Ammon's horn (tissue), 1 donor: ENCODE measurements at places on chromosomes 7 and 10.
A peak's percentile ranks its signal among the peaks of the same experiment; 100 is the strongest.

GRCh38 chr10:3764626-3765112 lies 20.3 kb downstream of the KLF6 start:
- DNase-seq: no peak

DNA sequence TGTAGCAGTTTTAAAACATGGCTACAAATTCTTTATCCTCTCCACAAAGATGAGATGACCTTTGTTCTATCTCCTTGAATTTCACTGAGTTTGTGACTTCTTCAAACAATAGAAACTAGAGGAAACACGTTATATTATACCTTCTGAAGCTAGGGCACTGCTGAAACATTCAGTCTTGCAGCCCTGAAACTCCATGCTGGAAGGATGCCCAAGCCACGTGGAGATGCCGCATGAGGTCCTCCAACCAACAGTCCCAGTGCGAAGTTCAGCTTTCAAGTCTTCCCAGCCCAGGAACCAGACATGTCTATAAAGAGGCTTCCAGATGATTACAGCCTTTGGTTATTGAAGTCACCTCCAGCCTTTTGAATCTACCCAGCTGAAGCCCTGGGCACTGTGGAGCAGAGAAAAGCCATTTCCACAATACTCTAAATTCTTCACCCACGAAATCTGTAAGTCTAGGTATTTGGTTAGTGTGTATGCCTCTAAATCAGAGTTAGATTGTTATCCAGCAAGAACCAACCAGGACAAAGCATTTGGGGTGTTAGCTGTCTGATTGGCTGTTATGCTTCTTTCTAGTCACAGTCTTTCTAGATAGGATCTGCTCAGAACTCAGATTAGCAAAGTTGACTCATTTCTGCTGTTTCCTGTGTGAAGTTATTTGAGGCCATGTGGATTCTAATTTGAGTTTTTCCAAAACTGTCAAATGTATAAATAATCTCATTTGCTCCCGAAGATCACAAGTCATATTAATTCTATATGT lies 186.5 kb upstream of the TMEM72 start:
- DNase-seq: peak; percentile 10

- no peak for DNase-seq
Measured at GRCh38 chr7:105289704-105290103, 99.0 kb downstream of the SRPK2 start.

DNA sequence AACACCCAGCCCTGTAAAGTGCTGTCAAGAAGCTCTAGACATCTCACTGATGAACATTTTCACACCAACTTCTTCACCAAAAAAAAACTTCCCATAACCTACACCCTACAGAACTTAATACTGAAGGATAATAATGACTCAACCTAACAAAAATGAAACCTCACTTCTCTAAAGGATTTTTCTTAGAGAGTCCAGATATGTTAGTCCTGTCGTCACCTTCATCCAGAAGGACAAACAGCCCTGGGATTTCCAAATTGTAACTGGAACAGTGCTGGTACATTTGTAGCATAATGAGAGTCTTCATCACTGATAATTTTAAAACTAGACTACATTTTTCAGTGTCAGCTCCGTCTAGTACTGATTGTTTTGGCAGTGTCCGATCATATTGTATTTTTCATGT lies 528.6 kb upstream of the CELF2 start:
- DNase-seq: no peak

DNA sequence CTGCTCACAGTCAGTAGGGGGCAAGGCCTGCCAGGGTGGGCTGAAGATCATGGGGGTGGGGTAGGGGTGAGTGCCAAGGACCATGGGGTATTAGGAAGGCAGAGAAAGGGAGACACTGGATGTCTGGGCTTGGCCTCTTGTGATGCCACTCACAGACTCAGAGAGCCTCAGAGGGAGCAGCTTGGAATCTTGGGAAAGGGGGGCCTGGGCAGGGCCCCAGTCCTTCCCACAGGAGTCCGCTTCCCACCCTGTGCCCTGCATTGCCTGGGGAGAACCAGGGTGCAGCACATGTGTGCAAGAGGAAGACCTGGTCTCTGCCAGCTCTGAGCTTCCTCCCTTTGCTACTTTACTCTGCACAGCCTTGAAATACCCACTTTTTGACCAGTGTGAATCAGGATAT lies 4.3 kb downstream of the ADCY1 start:
- DNase-seq: no peak

DNA sequence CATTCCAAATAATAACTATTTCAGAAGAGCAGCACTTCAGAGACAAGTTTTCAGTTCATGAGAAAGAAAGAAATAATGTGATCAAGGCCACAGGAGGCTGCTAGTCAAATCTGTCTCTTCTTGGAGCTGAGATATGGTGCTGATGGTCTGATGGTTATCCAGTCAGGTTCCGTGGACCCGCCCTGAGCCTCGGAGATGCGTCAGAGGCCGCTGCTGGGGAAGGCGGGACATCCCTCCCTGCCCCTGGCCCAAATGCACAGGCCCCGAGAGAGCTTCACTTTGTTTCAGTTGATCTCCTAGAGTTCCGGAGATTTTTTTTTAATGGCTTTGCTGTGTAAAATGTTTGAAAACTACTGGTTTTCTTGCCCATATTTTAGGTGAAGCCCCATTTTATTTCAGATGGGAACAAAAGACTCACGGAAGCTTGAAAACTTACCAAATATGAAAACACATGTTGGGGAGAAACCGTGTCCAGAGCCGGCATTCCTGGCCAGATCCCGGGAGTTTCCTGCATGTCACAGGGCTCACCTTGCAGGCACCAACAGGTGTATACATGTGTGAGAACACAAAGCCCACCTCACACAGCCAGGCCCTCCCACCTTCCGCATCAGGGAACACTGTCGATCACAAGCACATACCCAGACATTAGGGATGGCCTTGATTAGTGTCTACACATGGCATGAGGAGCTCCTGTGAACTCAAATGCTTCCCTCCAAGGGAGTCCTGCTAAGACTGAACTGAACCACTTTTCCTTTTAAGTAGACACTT lies 499.0 kb downstream of the TCERG1L start:
- DNase-seq: no peak

- no peak for DNase-seq
Measured at GRCh38 chr7:2807845-2808772, 36.0 kb downstream of the GNA12 start.

GRCh38 chr10:4453950-4454349 lies 372.1 kb upstream of the AKR1E2 start:
- no peak for DNase-seq

GRCh38 chr10:94036766-94037033 lies 43.0 kb downstream of the PLCE1 start:
- DNase-seq: no peak

DNA sequence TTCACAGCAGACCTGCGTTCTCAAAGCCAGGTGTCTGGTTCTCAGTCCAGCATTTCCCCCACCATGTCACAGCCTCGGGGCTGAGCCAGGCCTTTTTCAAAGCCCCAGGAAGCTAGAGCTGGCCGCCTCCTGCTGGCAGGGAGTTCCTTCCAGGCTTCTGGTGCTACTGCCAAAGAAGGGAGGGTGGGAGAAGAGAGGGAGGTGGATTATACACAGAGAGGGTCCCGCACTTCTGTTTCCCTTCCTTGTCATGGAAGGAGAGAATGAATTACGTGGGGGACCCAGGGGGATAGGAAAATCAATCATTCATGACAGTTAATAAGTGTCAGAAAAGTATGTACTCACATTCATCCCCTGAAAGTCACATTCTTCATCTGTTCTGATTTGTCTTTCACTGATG lies 600 bp upstream of the LGI1 start:
- DNase-seq: peak; percentile 57

DNA sequence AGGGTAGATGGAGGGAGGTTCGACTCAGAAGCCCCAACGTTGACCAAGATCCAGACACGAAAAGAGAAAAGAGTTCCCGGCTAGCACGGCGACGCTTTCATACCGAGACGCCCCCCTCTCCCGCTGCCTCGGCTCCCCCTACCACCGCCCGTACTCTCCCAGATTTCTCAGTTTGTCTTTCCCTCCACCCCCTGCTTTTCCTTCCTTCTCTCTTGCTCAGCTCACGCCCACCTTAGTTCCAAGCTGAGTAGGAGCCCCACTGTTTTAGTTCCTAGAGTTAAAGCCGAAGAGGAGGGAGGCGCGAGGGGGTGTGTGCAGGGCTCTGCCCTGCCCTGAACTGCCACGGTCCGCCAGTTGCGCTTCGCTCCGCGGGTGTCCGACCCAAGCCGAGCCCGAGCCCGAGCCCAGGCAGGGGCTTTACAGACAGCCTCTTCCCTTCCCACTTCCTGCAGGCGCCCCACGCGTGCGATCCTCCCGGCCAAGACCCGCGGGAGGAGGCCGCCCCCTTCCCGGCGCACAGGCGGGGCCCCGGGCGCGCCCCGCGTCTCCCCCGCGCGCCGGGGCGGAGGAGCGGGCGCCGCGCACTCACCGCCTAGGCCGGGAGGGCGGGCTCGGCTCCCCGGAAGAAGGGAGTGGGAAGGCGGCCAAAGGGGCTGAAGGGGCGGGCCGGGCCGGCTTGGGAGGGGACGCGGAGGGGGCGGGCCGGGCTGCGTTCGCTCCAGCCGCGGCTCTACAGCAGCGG lies at the start of gene EPHB6:
TSS of gene EPHB6 (plus strand) at position 705 of the 742 bp plus-strand sequence. CDS start 8,152 bp downstream, outside the sequence.
- peak; percentile 67 for DNase-seq

DNA sequence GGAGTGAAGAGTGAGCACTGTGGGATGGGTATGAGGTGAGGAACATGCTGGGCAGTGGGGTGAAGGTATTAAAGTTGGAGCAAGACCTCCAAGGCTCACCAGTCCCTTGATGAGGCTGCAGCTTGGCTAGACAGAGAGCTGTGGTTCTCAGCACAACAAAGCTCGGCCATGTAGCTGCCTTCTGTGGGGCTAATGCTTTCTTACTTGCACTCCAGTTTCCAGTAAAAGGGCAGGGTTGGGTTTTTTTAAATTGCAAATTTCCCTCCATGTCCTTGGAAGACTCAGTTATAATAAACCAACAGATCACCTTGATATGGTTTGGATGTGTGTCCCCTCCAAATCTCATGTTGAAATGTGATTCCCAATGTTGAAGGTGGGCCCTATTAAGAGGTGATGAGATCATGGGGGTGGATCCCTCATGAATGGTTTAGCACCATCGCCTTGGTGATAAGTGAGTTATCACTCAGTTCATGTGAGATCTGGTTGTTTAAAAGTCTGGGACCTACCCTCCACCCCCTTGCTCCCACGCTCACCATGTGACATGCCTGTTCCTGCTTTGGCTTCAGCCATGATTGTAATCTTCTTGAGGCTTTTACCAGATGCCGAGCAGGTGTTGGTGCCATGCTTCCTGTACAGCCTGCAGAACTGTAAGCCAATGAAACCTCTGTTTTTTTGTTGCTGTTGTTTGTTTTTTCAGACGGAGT lies 55.9 kb downstream of the ATXN7L1 start:
- no peak for DNase-seq

GRCh38 chr10:121556918-121557573 lies 41.2 kb downstream of the FGFR2 start:
- DNase-seq: no peak

- no peak for DNase-seq
Measured at GRCh38 chr7:133709036-133709880, 417.9 kb upstream of the LRGUK start.

DNA sequence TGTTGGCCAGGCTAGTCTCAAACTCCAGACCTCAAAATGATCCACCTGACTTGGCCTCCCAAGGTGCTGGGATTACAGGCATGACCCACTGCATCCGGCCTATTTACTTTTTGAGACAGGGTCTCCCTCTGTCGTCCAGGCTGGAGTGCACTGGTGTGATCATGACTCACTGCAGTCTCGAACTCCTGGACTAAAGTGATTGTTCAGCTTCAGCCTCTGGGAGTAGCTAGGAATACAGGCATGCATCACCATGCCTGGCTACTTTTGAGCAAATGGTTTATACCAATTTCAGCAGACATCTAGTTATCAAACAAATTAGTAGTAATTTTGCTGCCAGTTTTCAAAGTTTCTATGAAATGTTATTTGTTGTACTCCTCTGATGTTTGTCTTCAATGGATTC lies 2.2 kb upstream of the WAC start:
- no peak for DNase-seq

DNA sequence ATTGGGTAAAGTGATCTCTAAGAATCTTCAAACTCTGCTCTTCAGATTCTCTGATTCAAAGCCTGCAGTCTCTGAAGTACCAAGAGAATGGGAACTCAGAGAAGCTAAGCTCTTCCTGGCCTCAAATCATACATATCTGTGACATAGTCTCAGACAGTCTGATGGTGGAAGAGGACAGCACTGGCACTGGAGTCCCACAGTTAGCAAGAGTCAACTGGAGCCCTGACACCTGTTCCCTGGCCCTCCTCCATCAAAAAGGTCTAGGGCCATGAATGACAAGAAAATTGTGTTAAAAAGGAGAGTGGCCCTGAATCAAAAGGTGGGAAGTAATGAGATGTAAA lies 37.7 kb downstream of the PRSS2 start:
- DNase-seq: no peak

DNA sequence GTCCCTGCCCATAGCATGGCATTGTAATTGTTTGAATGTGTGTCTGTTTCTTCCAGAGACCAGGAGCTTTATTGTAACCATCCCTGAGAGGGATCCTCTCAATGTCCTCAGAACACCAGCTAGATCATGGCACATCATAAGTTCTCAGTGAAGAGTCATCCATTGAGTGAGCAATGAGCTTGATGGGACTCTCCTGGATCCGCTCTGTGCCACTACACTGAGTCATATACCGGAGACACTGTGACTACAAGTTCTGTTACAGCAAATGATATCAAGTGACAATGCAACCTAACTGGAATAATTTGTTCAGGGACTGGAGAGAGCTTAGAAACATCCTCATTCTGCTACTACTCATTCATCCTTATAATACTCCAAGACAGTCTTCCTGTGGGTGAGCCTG lies 25.1 kb downstream of the MRPS24 start:
- no peak for DNase-seq

DNA sequence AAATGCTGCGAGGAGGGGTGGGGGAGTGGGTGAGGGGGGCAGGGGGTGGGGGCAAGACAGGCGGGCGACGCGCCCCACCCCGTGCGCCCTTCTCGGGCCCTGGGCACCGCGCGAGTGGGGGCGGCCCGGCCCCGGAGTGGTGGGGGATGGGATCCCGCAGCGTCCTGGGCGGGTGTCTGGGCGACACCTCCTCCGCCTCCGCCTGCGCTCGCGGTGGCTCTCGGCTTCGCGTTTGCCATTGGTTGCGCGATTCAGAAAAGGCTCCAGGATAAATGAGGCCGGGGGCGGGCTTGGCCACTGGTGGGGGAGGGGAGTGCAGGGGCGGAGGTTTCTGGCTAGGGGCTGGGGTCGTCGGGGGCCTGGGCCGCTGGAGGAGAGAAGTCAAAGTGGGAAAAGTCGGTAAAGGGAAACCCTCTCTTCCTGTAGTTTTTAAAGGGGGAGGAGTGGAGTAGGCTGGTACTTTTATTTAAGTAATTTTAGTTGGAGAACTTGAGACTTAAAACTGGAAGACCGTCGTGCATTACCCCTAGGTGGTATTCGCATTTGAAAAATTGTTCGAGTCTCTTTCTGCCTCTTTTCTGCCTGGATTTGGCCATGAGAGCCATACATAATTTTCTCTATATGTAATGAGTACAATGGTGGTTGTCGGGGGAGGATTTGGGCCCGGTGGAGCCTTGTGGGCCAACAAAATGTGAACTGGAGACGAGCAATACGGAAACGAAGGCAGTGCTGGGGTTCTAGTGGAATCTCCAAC lies 992 bp upstream of the IGF2BP3 start:
- no peak for DNase-seq
